ENCODE measurements at places on chromosomes 11 and 22.

GRCh38 chr11:11618973-11619435 lies 2.8 kb downstream of the GALNT18 start:
- H3K27me3 ChIP-seq, result peaks cover 36% of the 10 kb centered on the region
- DNase-seq, result no peak
- H3K36me3 ChIP-seq, result peaks cover 2% of the 10 kb centered on the region
- H3K4me1 ChIP-seq, result peaks cover 3% of the 10 kb centered on the region
- H3K27ac ChIP-seq, result no peak overlapping the region
- peak overlapping the region; percentile 87 for H3K4me3 ChIP-seq

DNA sequence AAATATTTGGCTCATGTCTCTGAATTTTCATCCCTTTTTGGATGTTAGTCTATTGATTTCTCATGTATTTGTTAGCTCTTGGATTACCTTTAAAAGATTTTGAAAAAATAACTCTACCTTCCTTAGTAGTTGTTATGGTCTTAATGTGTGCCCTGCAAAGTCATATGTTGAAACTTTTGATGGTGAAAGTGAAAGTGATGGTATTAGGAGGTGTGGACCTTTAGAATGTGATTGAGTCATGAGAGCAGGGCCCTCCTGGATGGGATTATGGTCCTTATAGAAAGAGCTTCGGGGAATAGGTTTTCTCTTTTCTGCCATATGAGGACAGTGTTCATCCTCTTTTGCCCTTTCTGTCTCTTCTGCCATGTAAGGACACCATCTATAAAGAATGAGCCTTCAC lies 33.6 kb upstream of the MPPED2 start:
- no peak for DNase-seq
- H3K27ac ChIP-seq, result no peak overlapping the region
- H3K36me3 ChIP-seq, result no peaks in the 10 kb centered on the region
- no peaks in the 10 kb centered on the region for H3K4me1 ChIP-seq

DNA sequence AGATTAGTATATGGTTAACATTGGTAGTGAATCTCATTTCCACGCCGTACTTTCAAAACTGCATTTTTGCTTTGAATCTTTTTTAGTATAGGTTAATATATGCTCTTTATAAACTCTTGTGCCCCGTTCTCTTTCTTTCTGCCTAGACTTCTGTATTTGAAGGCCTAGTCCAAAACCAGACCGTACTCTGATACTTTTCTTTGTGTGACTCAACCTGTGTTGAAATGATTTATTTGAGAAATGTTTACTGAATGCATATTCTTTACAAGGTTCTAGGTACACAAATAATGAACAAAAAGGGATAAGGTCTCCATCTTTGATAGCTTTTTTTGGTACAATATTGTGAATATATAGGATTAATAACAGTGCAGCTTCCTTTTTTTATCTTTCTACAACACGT lies 68.3 kb downstream of the HIPK3 start:
- no peaks in the 10 kb centered on the region for H3K27me3 ChIP-seq
- no peak for DNase-seq
- H3K4me3 ChIP-seq, result no peak overlapping the region
- H3K27ac ChIP-seq, result no peak overlapping the region
- H3K36me3 ChIP-seq, result peaks cover 3% of the 10 kb centered on the region

GRCh38 chr11:40118780-40119179 lies 1340.7 kb downstream of the LRRC4C start:
- H3K4me1 ChIP-seq, result no peaks in the 10 kb centered on the region
- H3K27ac ChIP-seq, result no peak overlapping the region
- no peaks in the 10 kb centered on the region for H3K36me3 ChIP-seq

- H3K4me1 ChIP-seq, result peaks cover 42% of the 10 kb centered on the region
- no peak for DNase-seq
- H3K27ac ChIP-seq, result peak overlapping the region; percentile 40
- no peaks in the 10 kb centered on the region for H3K27me3 ChIP-seq
- H3K4me3 ChIP-seq, result no peak overlapping the region
- peaks cover 38% of the 10 kb centered on the region for H3K36me3 ChIP-seq
Measured at GRCh38 chr22:24107661-24108060, 73.6 kb upstream of the SUSD2 start.

DNA sequence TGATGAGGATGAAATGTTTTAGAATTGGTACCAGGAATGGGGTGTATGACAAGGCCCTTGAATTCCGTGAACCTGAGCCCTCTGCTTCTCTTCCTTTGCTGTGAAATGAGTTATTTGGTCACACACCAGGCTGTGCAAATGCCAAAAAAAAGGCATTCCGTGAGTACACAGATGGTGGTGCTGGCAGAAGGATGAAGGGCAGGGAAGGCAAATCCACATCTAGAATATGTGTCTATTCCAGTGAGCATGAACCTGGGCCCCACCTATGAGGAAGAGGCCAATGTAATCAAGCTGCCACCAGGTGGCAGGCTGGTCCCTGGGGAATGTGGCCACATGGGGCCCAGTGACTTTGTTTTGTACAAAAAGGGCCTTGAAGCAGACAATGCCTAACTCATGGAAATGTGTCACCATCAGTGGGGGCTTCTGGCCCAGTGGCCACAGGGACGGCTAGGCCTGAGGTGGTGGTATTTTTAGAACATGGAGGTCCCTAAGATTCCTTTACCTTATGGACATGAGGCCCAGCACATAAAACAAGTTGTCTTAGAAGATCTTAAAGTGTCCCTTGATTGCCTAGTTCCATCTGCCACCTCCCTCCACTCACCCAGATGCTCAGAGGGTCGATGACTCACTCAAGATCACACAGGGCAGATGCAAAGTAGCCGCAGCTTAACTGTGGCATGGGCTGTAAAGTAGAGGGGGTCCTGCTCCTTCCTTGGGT lies 3.9 kb upstream of the RNF215 start:
- H3K36me3 ChIP-seq, result peaks cover 2% of the 10 kb centered on the region
- no peak overlapping the region for H3K4me3 ChIP-seq
- peak overlapping the region; percentile 88 for H3K27ac ChIP-seq
- H3K4me1 ChIP-seq, result peaks cover 46% of the 10 kb centered on the region

GRCh38 chr11:119195680-119196079 lies 10.4 kb downstream of the NHERF4 start:
- H3K36me3 ChIP-seq, result no peaks in the 10 kb centered on the region
- H3K4me3 ChIP-seq, result no peak overlapping the region
- DNase-seq, result no peak
- peaks cover 9% of the 10 kb centered on the region for H3K4me1 ChIP-seq

GRCh38 chr11:130512662-130513061 lies 64.2 kb downstream of the ADAMTS15 start:
- no peaks in the 10 kb centered on the region for H3K4me1 ChIP-seq
- H3K27ac ChIP-seq, result no peak overlapping the region
- no peak for DNase-seq
- no peaks in the 10 kb centered on the region for H3K27me3 ChIP-seq

- DNase-seq, result no peak
- no peak overlapping the region for H3K4me3 ChIP-seq
- H3K27me3 ChIP-seq, result peaks cover 8% of the 10 kb centered on the region
- peaks cover 6% of the 10 kb centered on the region for H3K4me1 ChIP-seq
Measured at GRCh38 chr11:119192111-119192510, 6.8 kb downstream of the NHERF4 start.

DNA sequence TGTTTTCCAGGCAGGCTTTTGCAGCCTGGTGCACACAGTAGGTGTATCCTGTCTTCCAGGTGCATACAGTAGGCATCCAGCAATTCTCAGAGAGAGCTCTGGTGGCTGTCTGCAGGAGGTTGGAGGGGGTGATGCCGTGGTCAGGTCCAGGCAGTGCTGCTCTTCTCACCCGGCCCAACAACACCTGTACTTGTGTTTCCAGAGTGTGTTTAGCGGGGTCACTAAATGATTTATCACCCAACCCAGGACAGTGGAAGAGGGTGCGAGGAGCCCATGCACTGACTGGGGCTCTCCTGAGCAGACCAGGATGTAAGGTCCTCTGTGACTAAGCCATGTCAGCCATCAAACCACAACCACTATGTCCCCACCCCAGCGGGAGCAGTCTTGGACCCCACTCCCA lies 18.6 kb upstream of the FGF3 start:
- H3K36me3 ChIP-seq, result no peaks in the 10 kb centered on the region
- H3K27ac ChIP-seq, result no peak overlapping the region
- no peak for DNase-seq
- no peak overlapping the region for H3K4me3 ChIP-seq

- no peak for DNase-seq
- no peaks in the 10 kb centered on the region for H3K27me3 ChIP-seq
- H3K27ac ChIP-seq, result no peak overlapping the region
- H3K36me3 ChIP-seq, result peaks cover 3% of the 10 kb centered on the region
Measured at GRCh38 chr22:30121960-30122359, 41.7 kb downstream of the HORMAD2 start.

GRCh38 chr11:1772270-1773130 lies 8.8 kb upstream of the CTSD start:
- H3K36me3 ChIP-seq, result no peaks in the 10 kb centered on the region
- peaks cover 4% of the 10 kb centered on the region for H3K27me3 ChIP-seq
- H3K4me1 ChIP-seq, result peaks cover 27% of the 10 kb centered on the region
- peak overlapping the region; percentile 71 for H3K4me3 ChIP-seq

- no peak overlapping the region for H3K4me3 ChIP-seq
- H3K27me3 ChIP-seq, result peaks cover 2% of the 10 kb centered on the region
- DNase-seq, result no peak
- H3K27ac ChIP-seq, result peak overlapping the region; percentile 6
Measured at GRCh38 chr11:13880634-13881033, 81.9 kb upstream of the SPON1 start.

DNA sequence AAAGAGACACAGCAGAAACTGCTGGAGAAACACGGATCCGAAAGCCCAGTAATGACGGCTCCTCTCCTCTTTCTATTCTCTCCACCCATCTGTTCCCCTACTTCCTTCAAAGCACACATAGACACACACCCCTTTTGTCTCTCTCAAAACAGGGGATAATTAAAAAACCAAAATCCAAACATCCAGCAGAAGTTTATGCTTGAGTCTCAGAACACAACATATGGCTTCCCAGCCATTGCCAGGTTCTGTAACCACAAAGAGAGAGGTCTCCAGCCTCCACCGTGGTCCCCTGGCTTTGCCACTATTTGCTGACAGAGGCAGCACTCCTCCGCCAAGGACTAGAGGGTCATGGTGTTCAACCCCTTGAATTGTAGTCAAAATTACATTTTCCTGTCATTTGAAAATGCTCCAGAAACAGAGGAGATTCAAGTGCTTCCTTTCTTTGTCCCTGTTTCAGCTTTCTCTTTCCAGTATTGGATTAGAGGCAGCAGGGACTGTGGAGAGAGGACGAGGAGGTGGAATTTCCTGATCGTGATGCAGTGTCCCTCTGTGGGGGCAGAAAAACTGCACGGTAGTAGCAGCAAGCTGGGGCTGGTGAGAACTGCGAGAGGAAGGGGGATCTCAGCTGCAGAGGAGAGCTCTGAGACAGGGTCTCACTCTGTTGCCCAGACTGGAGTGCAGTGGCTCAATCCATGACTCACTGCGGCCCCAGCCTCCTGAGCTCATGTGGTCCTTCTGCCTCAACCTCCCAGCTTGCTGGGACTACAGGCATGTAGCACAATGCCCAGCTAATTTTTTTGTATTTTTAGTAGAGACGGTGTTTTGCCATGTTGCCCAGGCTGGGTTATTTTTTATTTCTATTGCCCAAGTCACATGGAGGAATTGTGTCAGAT lies 60.3 kb downstream of the UBASH3B start:
- peaks cover 19% of the 10 kb centered on the region for H3K27me3 ChIP-seq
- H3K4me1 ChIP-seq, result peaks cover 22% of the 10 kb centered on the region
- no peak overlapping the region for H3K4me3 ChIP-seq
- H3K27ac ChIP-seq, result no peak overlapping the region
- no peak for DNase-seq

DNA sequence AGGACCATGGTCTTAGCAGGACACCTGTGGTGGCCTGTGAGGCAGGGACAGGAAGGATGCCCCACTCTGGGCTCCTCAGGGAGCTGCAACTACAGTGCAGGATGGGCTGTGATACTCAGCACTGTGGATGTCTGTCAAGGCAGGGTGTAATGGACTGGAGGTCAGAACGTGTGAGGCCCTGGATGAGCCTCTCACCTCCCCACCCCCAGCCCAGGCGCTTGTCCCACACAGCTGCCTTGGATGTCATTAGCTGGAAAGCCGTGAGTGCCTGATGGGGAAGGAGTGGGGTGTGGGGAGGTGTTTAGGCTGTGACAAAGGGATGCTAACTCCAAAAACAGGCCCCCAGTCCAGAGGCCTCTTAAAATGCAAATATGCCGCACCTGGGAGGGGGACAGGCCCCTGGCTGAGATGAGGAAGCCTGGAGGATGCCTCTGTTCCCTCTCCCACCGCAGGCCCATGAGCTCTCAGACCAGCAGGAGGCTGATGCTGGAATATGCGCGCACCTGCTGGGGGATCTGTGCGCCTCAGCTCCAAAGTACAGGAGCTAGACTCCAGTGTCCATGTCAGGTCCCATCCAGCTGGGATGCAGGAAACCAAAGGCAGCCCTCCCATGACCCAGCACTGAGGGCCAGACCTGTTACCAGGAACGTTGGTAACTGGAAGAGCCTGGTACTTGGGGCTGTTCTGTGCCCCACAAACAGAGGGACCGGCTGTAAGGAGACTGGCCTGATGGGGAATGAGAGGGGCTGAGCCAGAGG lies 25.1 kb downstream of the RSPH14 start:
- H3K27me3 ChIP-seq, result no peaks in the 10 kb centered on the region
- DNase-seq, result no peak
- peaks cover 5% of the 10 kb centered on the region for H3K36me3 ChIP-seq
- no peak overlapping the region for H3K4me3 ChIP-seq

GRCh38 chr11:75490221-75491181 lies 35.2 kb downstream of the GDPD5 start:
- peaks cover 4% of the 10 kb centered on the region for H3K36me3 ChIP-seq
- no peaks in the 10 kb centered on the region for H3K27me3 ChIP-seq
- peak overlapping the region; percentile 18 for H3K27ac ChIP-seq
- peak overlapping the region; percentile 33 for H3K4me3 ChIP-seq

GRCh38 chr22:30089655-30089974 lies 9.4 kb downstream of the HORMAD2 start:
- peaks cover 1% of the 10 kb centered on the region for H3K36me3 ChIP-seq
- peaks cover 5% of the 10 kb centered on the region for H3K27me3 ChIP-seq
- DNase-seq, result no peak
- H3K4me3 ChIP-seq, result no peak overlapping the region

- DNase-seq, result no peak
- no peaks in the 10 kb centered on the region for H3K4me1 ChIP-seq
- H3K36me3 ChIP-seq, result no peaks in the 10 kb centered on the region
- H3K27me3 ChIP-seq, result no peaks in the 10 kb centered on the region
- H3K4me3 ChIP-seq, result no peak overlapping the region
Measured at GRCh38 chr22:32911503-32911902, 110.0 kb downstream of the TIMP3 start.

GRCh38 chr11:112470355-112470754 lies 209.7 kb upstream of the PLET1 start:
- peaks cover 2% of the 10 kb centered on the region for H3K27me3 ChIP-seq
- no peaks in the 10 kb centered on the region for H3K36me3 ChIP-seq
- no peak overlapping the region for H3K4me3 ChIP-seq
- H3K27ac ChIP-seq, result no peak overlapping the region
- no peak for DNase-seq

Data from activated T-helper 1 cell treated with anti-CD3 and anti-CD28 coated beads, Interleukin-12 subunit alpha, Interleukin-12 subunit beta, Interleukin-2, Interleukin-4 antibody, amounts not matched to agents 30 ng/mL and 10 ng/mL and 1 ng/mL, durations not matched to agents 14 hours and 24 hours and 36 hours (primary cell).